ENCODE measurements at places on chromosomes 4 and X.

DNA sequence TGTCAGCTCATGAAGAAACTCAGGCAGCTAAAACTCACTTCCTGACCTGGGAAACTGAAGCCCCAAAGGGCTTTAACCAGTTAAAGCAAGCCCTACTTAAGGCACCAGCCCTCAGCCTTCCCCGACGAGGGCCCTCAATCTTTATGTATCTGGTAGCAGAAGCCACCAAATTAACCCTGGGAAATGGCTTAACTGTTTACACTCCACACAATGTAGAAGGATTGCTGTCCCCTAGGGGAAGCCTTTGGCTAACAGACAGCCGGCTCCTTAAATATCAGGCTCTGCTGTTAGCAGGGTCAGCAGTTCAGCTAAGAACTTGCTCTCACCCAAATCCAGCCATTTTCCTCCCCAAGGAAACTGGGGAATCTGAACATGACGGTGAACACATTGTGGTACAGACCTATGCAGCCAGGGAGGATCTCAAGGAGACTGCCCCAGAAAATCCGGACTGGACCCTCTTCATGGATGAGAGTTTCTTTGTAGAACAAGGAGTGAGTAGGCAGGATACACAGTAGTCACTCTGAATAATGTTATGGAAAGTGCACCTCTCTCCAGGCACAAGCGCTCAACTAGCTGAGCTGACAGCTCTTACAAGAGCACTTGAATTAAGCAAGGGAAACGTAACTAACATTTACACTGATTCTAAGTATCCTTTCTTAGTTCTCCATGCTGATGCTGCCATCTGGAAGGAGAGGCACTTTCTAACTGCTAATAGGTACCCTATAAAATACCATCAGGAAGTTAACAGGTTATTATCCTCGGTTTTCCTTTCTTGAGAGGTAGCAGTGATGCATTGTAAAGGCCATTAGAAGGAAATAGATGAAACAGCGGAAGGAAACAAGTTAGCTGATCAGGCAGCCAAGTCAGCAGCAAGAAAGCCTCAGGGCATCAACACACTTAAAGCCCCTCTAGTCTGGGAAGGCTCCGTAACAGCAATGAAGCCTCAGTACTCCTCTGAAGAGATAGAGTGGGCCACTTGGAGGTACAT is 9.6 kb upstream of the NAF1 start:
- no peak for DNase-seq

GRCh38 chrX:134735015-134735414 is 76.7 kb upstream of the PLAC1 start:
- DNase-seq: no peak

- no peak for DNase-seq
Measured at GRCh38 chr4:14520171-14520570, 482.1 kb upstream of the CPEB2 start.

DNA sequence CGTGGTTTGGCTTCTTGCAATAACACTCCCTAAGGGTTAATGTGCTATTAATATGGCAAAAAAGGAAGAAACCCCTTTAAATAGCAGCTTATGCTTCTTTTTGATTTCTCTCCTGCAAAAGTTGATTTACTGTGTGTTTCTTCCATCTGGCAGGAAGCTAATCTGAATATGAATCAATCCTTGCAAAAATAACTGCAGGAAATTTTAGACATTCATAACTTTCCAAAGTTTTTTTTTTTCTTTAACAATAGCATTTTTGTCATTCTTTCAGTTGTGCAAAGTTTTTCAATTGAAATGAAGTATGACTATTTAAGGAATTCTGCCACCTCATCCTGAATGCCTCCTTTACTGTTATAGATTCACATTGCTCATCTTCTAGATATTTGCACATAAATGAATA is 115.6 kb downstream of the SPANXA1 start:
- no peak for DNase-seq

DNA sequence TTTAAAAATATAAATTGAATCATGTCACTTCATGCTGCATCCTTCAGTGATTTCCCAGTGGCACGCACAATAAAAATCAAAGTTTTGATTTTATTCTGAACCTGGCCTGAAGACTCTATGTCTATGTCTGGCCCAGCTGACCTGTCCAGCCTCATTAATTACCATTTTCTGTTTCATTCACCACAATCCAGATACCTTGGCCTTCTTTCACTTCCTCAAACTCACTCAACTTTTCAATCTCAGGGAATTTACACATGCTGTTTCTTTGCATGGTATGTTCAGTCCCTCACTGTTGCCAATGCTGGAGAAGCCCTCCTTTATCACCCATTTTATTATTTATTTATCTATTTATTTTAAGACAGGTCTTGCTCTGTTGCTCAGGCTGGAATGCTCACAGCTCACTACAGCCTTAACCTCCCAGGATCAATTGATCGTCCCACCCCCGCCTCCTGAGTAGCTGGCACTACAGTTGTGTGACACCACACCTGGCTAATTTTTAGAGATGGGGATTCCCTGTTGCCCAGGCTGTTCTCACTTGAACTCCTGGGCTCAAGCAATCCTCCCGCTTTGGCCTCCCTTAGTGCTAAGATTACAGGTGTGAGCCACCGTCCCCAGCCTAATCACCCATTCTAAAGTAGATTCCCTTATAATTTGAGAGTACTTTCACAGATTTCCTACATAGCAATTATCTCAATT is 43.1 kb downstream of the ZGRF1 start:
- DNase-seq: no peak

DNA sequence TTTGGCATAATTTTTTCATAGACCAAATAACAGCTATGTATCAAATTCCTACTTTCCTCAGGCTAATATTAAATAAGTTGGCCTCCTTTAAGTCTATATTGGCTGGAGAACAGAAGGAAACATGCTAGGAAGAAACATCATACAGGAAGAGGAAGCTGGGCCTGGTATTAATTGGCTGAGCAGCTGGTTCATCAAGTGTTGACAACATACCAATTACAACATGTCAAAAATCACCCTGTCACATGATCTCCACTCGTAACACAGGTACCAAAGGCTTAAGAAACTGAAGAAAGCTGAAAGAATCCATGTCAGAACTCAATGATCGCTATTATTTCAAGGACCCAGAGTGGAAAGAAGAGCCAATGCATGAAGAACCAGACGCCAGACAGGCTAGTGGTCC is 10.5 kb downstream of the WDFY3 start:
- no peak for DNase-seq

DNA sequence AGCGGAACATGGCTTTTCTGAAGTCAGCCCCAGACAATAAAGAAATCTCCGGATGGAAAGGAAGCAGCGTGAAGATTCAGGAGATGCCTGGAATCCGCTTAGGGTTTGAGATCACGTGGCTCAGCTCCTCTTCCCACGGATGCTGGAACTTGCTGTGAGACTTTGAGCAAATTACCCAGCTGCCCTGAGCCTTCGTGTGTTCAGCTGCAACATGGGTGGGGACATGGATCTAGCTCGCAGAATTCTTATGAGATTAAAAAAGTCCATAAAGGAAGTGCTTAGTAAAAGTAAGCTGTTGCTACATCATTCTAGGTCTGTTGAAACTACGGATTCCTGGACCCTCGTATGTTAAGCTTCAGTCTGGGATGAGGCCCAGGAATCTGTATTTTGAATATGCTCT is 55.7 kb upstream of the STIM2 start:
- DNase-seq: no peak

GRCh38 chrX:109619771-109620170 is 5.2 kb downstream of the KCNE5 start:
- DNase-seq: no peak

GRCh38 chr4:99473131-99473530 is 37.7 kb upstream of the C4orf17 start:
- no peak for DNase-seq

GRCh38 chrX:17082831-17083230 is 136.4 kb downstream of the REPS2 start:
- no peak for DNase-seq

DNA sequence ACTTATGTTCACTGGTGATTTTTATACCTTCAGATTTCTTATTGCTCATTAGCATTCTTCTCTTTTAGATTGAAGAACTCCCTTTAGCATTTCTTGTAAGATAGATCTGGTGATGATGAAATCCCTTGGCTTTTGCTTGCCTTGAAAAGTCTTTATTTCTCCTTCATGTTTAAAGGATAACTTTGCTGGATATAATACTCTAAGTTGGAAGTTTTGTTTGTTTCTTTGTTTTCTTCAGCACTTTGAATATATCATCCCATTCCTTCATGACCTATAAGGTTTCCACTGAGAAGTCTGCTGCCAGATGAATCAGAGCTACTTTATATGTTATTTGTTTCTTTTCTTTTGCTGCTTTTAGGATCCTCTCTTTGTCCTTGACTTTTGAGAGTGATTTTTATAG is 18.5 kb downstream of the CC2D2A start:
- no peak for DNase-seq

DNA sequence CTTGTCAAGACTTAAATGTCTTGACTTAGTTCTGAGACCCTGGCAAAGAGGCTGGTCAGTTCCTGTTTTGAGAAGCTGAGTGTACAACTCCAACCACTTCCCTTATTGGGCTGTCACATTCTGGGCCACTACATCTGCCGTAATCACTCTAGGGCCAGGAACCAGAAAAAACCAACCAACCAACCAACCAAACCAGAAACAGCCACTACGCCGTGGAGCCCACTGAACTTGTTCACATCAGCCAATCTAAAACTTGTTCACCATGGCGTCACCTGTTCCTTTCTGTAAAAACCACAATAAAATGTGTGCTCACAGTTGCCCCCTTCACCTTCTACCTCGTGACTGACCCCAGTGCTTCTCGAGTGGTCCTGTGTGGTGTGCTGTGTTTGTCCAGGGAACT is 107.3 kb downstream of the JADE1 start:
- DNase-seq: peak; percentile 11

DNA sequence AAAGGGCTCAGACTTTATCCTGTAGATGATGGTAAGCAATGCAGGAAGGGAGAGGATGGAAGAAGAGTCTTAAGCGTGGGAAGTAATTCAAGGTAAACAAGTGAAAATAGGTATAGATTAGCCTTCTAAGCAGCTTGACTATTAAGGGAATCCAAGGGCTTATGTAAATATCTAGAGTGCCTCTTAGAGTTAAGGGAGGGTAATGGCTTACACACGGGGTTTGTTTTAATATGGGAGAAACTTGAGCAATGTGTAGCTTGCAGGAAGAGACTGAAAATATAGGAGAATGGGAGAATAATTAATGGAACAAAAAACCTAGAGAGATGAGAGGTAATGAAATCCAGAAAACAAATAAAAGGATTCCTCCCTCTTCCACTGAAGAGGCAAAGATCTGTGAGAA is 12.8 kb upstream of the SAP30 start:
- DNase-seq: no peak

DNA sequence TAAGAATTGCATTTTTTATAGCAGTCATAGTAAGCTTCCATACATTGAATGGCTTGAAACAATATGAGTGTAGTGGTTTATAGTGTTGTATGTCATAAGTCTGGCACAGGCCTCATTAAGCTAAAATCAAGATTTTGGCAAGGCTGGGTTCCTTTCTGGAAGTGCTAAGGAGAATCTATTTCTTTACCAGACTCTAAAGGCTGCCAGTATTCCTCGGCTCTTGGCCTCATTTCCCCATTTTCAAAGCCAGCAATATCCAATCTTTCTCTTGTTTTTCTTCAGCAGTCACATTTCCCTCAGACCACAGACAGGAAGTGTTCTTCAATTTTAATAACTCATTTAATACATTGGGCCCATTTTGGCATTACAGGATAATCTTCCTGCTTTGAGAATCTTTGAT is 1155.5 kb upstream of the PABPC4L start:
- no peak for DNase-seq

DNA sequence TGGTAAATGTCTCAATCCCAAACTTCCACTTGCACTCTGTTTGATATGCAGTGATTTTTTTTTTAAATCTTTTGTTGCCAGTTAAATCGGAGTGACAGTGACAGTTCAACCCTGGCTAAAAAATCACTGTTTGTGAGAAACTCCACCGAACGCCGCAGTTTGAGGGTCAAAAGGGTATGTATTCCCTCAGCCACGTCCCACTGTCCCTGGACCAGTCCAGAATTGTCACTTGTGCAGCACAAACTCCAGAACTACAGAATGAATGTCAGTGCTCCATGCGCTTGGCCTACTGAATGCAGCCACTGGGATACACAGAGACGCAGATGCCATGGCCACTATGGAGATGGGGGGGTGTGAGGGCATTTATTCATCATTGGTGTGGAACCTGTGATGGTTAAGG is 34.2 kb downstream of the CLDN22 start:
- DNase-seq: no peak

DNA sequence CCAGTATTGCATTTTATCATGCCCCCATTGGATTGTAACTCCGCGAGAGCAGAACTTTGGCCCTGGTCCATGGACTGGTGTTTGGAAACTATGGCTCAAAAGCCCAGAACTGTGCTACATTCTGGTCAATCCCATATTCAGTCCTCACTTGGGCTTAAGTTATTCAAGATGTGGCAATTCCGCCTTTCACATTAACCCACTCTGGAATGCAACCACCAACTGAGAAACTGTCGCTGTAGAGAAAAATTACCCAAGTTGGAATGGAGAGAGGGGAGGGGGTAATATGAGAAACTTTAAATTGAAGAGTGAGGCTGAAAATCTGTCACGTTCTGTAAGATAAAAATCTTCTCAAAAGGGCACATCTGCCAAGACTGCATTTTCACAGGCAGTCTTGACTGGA is 189.6 kb upstream of the NHS start:
- no peak for DNase-seq

- DNase-seq: no peak
Measured at GRCh38 chrX:153793291-153793690, 884 bp downstream of the IDH3G start.

DNA sequence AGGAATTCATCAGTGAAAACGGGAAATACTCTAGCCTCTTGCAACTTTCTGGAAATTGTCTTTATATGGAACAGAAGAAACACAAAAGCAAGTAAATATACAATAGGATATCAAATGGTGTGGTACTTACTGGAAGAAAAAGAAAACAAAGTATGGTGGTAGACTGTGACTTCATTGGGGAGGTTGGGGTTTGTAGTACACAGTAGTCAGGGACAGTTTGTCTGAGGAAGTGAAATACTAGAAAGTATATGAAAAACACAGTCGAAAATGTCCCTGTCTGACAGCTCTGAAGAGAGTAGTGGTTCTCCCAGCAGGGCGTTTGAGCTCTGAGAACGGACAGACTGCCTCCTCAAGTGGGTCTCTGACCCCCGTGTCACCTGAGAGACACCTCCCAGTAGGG is 390.0 kb upstream of the NWD2 start:
- DNase-seq: no peak

DNA sequence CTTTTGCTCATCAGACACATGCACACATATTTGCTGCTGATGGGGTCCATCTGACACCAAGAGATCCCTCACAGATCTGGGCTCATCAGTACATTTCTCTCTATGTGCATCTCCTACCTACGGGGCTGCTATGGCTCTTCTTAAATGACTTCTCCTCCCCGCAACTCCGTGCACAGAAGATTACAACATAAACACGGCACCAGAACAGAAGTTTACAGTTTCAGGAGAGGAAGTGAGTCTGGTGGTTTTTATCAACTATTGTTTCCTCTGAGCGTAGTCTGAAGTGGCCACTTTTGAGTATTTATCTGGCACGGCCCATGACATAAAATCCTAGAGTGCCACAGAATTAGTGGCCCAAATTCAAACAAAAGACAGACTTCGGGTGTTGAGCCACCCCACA is 263.8 kb downstream of the PRDM5 start:
- DNase-seq: no peak

- no peak for DNase-seq
Measured at GRCh38 chr4:124177647-124178425, 534.7 kb downstream of the ANKRD50 start.
